ENCODE measurements at places on chromosomes 4 and X.

GRCh38 chr4:184695178-184695896 is 38.6 kb downstream of the CENPU start:
- no peak for DNase-seq

DNA sequence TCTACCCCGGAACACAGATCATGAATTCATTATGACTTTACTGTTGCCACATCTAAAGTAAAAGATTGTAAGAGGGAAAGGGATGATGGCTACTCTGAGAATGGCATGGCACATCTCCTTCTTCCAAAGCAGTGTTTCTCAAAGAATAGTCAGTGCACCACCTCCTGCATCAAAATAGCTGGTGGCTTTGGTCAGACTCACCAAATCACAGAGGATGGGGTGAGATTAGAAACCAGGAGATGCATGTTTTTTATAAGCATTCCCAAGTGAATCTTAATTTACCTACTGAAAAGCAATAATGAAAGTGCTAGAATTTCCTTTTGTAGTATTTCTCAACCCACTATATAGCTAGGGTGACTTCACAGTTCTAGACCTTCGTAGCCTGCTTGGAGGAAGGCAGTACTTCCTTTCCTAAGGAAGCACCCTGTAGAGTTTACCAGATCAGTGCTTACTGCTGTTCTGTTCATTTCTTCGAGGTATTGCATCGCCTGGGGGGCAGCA is 340.8 kb upstream of the KLF3 start:
- no peak for DNase-seq

- no peak for DNase-seq
These were observed 201.6 kb downstream of the STIM2 start for GRCh38 chr4:27062256-27062655.

DNA sequence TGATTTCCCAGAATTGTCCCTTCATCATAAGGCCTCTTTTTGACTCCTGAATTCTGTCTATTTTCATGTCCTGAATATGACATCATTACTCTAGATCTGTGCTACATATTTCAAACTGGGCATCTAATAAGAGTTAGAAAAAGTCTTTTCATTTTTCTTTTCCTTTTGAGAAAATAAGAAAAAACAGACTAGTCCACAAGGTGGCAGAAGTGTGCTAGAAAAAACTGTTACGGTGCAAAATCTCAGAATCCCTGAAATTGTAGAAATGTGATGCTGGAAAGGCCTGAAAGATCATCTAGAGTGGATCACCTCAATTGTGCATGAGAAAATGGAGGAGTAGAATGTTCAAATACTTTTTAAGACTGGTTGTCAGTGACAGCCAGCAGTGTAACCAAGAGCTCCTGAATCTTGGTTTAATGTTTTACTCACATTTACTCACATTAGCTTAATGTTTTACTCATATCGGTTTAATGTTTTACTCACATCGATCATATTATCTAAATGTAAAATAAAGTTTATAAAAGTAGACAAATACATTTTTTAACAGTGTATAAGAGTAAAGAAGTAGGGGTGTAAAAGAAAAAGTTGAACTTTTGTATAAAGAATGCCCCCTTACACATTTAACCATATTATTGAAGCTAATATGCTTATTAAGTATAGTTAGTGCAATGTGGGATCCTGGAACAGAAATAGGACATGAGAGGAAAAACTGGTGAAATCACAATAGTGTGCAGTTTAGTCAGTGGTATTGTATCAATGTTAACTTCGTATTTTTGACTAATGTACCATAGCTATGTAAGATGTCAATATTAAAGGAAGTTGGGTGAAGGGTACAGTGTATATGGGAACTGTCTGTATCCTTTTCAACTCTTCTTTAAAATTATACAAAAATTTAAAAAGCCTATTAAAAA is 15.2 kb downstream of the ASB11 start:
- DNase-seq = peak; percentile 27

DNA sequence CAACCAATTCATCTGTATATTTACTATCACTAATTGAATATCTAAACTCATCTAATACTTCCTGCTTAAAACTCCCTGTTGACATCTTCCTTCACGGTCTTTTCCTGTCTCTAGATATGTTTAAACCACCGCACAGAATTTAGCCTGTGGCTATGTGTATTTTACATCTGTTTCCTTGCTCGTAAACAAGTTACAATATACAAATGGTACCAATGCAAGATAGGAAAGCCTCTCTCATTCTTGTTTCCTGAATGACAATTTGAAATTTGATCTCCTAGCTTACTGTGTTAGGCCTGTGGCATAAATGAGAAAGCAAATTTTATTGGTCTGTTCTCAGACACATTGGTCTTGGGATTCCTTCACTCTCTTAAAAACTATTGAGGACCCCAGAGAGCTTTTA is 89.7 kb upstream of the PCDH7 start:
- no peak for DNase-seq

DNA sequence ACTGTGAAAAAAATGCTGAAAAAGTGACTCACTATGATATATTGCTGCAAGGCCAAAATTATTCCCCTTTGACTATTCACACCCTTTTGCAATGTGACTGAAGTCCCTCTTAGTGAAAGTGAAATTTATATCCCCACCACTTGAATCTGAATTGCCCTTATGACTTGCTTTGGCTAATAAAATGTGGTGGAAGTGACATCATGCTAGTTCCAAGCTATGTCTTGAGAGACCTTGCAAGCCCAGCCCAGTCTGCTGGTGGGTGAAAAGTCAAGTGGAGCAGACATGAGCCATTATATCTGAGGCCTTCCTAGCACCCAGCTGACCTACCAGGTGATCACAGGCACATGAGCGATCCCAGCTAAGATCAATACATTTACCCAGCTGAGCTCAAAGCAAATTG is 94.7 kb downstream of the LINC00632 start:
- DNase-seq = no peak

GRCh38 chrX:109732017-109732801 is 848 bp downstream of the ACSL4 start:
- DNase-seq = no peak

GRCh38 chrX:149312988-149313387 is 192.1 kb downstream of the IDS start:
- no peak for DNase-seq

DNA sequence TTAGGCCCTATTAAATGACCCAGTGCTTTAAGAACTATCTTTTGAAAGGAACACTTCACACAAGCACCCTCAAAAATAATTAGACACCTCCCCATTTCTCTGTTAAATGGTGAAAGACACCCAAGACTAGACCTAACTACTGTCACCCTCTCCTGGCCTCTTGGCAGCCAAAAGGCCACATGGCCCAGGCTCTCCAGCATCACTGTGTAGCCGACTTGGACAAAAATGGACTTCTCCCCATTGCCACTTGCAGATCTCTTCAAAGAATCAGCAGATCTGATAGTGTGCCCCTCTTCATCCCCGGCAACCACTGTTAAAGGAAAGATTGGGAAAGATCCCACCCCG is 2.0 kb downstream of the MID1IP1 start:
- DNase-seq = no peak

DNA sequence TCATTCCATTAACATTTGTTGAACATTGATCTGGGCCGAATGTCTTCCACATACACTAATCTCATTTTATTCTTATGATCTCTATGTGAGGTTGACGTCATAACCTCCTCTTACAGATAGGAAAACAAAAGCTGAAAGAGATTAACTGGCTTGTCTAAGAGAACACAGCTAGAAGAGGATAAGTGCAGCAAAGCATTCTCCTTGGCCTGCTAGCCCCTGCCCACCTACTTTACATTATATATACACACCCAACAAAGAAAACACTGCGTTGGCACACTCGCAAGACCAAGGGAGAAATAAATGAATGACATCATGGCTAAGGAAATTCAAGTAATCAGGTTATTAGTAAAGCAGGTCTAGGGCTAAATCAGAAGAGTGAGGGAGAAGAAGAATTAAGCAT is 138.4 kb downstream of the PARM1 start:
- DNase-seq = no peak
